ENCODE measurements at places on chromosomes 16 and 17. TPM values are rescaled to one million over a fixed set of nuclear protein-coding genes. Genes with fewer than 3 reads are reported as not detected.

- no peak for DNase-seq
Observed at GRCh38 chr17:55612691-55613141, 101.5 kb upstream of the SMIM36 start.

GRCh38 chr17:29577385-29578211 is 9.1 kb downstream of the TP53I13 start:
- DNase-seq = no peak

DNA sequence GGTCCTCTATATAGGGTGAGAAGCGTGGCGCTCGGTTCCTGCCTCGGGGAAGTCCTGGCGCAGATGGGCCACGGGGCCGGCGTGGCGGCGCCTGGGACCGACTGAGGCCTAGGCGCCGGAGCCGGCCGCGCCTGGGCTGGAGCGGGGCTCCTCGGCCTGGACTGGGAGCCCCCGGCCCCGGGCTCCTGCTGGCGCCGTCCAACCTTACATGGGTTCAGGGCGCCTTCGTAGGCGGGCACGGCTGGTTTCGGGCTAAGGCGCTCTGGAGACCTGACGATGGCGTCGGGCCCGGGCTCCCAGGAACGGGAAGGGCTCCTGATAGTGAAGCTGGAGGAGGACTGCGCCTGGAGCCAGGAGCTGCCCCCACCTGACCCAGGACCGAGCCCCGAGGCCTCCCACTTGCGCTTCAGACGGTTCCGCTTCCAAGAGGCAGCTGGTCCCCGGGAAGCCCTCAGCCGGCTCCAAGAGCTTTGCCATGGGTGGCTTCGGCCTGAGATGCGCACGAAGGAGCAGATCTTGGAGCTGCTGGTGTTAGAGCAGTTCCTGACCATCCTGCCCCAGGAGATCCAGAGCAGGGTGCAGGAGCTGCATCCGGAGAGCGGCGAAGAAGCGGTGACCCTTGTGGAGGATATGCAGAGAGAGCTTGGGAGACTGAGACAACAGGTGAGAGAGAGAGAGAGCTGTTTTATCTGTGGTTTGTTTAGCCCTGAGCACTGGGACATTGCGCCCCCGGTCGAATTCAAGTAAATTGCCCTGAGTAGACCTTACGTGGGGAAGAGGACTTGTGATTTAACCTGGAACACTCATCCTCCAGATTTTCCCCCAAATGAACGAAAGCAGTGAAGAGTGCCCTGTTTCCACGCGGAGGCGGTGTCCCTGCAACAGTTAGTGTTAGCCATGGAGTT is 504 bp downstream of the ZNF263 start:
- no peak for DNase-seq

ALOX15 gene
- total RNA-seq = not detected

VTN gene
- 0.57 TPM for total RNA-seq

DNAI2 gene
- total RNA-seq = not detected

DNA sequence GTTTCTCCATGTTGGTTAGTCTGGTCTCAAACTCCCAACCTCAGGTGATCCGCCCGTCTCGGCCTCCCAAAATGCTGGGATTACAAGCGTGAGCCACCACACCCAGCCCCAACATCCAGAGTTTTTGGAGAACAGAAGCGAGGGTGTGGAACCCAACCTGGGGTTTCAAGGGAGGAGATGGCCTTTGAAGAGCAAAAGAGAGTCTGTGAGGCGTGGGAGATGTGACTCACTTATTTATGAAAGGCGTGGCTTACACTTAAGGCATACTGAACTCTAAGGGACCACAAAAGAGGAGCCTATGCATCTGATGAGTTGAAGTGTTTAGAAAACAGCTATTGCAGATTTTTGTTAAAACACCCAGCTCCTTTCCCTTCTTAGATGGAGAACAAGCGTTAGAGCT is 18.9 kb downstream of the ARSG start:
- no peak for DNase-seq

SF3B3 gene
- total RNA-seq = 358 TPM

NSF gene
- total RNA-seq = 87.7 TPM

DNA sequence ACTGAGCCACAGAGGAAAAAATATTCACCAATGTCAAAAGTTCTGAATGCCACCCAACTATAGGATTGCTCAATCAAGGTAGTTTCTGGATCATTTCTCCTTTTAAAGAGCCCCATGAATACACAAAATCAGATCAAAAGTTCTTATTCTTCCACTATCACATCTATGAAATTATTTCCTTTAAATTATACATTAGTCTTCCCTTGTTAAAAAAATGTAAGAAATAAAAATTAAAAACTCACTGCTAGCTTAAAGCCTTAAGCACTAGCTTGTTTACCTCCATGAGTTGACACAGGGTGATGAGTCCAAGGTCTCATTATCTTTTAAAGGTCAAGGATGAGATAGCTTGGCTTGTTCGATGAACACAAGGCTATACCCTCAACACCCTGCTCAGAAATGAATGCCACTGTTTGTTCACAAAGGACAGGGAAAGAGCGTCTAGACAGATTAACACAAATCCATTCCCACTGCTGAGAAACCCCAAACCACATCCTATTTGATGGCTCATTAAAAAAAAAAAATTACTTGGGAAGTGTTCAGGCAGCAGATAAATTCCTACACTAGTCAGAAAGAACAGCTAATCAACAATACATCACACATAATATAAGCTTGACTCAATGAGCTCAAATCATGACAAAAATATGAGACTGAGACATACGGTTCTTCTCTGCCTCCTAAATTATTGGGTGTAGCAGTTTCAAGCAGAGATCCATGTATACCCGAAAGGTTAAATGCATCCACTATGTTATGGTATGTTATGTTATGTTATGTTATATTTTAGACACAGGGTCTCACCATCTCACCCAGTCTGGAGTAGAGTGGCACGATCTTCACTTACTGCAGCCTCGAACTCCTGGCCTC is 118.9 kb downstream of the PARN start:
- peak; percentile 65 for DNase-seq

DNA sequence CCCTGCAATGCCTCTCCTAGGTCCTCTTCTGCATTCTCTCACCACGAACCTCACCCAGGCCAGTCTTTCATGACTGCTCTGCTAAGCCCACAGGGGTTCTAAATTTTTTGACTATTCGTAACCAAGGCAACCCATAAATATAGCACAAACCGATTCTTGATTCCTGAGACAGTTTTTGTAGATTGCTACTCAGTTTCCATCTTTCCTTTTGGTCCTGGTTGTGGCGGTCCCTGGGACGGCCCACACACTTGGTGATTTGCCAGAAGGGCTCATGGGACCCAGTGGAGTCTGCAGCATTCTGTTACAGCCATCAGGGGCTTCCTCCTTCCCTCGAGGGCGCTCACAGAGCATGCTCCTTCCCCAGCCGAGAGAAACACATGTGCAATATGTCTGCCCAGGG is 23.4 kb upstream of the MGAT5B start:
- DNase-seq = no peak

TAF1C gene
- 24.0 TPM for total RNA-seq

DNA sequence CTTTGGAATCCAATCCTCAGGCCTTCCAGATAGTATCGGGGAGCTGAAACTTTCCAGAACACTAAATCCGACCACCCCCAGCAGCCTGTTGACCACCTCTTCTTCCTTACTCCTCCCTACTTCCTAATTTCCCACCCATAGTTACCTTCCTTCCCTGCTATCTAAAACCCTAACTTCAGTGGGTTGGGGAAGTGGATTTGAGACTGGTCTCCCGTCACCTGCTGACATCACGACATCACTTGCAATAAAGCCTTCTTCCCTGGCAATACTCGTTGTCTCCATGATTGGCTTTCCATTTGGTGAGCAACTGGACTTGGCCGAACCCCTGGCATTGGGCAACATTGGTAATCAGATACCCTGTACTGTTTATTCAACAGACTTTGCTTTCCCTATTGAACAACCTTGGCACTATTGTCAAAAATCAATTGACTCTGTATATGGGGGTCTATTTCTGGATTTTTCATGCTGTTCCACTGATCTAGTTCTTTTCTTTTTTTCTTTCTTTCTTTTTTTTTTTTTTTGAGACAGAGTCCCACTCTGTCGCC is 11.8 kb upstream of the FOXK2 start:
- DNase-seq = no peak

MYO1C gene
- total RNA-seq = 309 TPM

UBALD2 gene
- total RNA-seq = 25.1 TPM

CDH8 gene
- not detected for total RNA-seq

DNA sequence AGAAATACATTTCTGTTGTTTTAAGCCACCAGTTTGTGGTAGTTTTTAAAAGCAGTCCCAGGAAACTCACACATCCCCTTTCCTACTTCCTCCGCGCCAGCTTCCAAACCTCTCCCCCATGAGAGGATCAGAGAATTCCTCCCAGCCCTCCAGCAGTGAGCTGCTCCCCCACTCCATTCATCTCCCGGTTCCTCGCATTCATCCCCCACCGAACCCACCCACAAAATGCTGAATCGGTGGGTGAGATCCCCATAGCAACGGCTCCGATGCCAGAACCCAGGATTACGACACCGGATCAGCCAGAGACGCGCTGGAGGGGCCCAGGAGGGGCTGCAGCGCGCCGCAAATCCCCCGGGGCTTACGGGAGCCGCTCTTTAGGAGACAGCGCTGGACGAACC is 251.4 kb upstream of the RPL38 start:
- DNase-seq = no peak

DNA sequence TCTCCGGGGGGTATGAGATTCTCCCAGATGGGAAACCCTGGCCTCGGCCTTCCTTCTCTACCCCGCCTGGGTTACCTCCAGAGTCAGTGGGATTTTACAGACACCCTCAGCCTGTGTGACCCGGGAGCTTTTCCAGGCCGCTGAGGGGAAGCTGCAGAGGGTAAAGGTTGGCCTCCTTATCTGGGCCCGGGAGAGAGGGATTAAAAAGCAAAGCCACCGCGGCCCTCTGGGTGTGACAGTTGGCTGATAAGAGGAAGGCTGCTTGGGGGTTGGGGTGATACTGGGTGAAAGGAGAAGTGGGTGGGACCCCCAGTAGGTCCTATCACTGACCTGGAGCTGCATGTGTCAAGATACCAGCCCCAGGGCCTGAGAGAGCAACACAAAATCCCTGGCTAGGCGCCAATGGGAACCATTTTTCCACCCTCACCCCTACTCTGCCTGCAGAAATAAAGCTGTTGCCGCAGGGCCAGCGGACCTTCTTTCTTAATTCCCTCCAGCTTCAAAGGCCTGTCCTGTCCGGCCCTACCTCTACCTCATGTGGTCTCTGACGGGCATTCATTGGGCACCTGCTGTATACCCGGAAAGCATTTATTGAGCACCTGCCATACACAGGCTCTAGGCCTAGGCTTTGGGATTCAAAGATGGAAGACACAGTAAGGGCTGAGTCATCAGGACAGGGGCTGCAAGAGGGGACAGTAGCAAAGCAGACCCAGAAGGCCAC is 77.6 kb upstream of the GSE1 start:
- no peak for DNase-seq

DNA sequence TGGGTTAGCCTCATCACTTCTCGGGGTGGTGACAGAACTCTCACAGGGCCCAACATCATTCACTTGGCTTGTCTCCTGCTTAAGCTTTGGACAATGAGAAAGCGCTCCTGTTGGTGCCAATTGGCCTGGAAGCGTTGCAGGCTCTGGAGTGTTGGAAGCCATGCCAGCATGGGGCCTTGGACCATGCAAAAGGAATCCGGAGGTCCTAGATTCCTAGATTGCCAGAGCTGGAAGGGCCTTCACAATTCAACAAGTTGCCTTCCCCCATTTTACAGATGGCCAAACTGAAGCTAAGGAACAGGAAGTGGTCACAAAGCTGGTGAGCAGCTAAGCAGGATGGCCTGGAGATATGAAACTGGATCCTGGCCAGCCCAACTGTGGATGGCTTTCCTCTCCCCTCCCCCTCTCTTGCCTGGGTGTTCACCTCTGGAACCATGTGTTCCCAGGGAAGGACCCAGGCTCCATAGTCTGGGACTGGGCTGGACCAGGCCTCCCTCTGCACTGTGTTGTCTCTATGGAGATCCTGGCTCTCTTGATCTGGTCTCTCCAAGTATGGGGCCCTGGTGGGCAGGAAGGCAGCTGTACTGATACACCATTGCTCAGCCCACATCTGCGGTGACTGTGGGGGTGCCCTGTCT is 6.0 kb upstream of the IGFBP4 start:
- DNase-seq = no peak

DNA sequence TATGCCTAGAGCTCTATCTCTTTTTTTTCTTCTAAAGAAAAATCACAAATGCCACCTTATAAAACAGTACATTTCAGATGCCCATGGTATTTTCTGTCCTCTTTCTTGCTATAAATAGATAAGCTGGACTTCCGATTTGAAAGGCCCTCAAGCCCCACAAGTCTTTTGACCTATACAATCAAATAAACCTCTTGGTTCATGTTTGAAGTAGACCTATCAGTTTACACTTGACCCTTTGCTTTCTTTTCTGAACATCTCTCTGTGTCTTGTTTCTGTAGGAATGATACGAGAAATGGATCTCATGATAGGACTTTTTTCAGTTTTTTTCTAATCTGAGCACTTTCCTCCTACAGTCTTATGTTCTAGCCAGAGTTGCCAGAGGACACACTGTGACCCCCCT is 327.2 kb downstream of the SOX9 start:
- DNase-seq = no peak

- no peak for DNase-seq
Observed at GRCh38 chr17:4940555-4941318, 669 bp downstream of the RNF167 start.

- no peak for DNase-seq
Observed at GRCh38 chr16:66373667-66374066, 7.2 kb downstream of the CDH5 start.

GRCh38 chr17:80414508-80414802 is 512 bp upstream of the ENDOV start:
- no peak for DNase-seq

DNA sequence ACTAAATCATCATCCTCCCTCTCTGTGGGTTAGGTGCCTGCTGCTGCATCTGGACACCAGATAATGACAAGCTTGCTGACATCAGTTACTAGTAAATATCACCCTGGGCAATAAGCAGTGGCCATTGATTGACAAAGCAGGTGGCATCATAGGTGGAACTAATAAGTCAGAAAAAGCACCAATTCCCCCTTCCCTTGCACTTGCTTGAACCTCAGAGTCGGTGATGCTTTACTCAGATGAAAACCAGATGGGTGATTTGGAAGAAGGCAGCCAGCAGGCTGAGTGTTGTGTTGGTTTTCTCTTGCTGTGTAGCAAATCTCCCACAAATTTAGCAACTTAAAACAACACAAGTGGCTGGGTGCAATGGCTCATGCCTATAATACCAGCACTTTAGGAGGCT is 146.9 kb upstream of the NOL11 start:
- no peak for DNase-seq

GRCh38 chr17:76738468-76738850 is 540 bp downstream of the MFSD11 start:
- DNase-seq = no peak

- DNase-seq = no peak
Observed at GRCh38 chr16:78796221-78796866, 696.9 kb downstream of the WWOX start.

GRB2 gene
- total RNA-seq = 111 TPM

SLC13A2 gene
- total RNA-seq = not detected

SLC38A8 gene
- not detected for total RNA-seq

ATP1B2 gene
- not detected for total RNA-seq

Measured in HFFc6 (cell line).